ENCODE measurements at places on chromosomes 1 and 21.

DNA sequence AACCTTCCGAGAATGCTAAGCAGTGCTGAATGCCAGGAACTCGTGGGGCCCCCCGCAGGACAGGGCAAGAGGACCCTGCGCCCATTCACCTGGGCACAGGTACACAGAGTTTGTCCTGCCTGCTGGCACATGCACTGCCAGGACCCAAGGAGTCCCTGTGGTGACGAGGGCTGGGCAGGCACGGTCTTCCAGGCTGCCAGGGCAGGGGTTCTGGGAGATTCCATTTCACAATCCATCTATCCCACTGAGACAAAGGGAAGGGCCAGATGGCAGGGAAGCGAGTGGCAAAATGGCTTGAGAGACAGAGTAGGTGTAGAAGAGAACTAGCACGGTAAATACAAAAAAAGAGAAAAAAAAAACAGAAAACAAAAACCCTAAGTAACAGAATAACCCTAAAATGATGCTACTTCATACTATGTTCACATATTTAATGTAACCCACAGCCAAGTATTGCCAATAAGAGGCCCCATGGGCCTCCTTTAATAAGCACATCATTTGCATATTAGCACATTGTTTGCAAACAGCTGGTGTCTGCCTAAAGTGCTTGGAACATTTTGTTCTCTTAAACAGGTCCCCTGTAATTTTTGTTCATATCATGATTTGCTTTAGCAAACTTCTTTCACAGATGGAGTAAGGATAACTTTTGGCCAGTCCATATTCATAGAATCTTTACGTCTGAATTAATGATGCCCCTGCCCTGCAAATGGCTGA is 83.8 kb downstream of the STUM start:
- H3K27me3 ChIP-seq, result peaks cover 29% of the 10 kb centered on the region
- peaks cover 33% of the 10 kb centered on the region for H3K4me1 ChIP-seq
- peaks cover 59% of the 10 kb centered on the region for H3K36me3 ChIP-seq
- H3K4me3 ChIP-seq, result peak overlapping the region; percentile 37
- H3K27ac ChIP-seq, result no peak overlapping the region

DNA sequence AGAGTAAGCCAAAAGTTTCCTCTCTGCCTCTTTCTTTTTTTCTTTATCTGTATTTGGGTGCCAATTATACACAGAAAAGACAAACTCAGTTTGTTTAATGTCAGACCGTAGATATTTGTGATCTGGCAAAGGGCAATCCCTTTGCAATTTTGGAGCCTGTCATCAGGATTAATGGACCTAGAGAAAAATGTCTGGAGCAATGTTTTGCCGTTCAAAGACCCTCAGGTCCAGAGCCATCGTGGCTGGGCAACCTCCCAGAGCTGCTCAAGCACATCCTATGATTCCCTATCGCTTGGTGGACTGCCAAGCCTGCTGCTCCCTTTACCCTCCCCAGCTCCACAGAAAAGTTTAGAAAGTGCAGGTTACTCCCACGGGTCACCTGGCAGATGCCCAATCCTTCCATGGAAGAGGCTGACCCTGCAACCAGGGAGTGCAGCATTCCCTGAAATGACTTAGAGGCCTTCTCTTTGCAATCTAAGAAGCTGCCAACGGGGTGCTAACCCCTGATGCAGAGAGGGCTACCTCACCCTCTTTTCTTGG is 112.5 kb upstream of the NGF start:
- no peak overlapping the region for H3K4me3 ChIP-seq
- H3K27me3 ChIP-seq, result no peaks in the 10 kb centered on the region
- H3K36me3 ChIP-seq, result no peaks in the 10 kb centered on the region
- no peak for DNase-seq

GRCh38 chr1:66331658-66332547 is 202.1 kb upstream of the SGIP1 start:
- H3K27ac ChIP-seq, result peak overlapping the region; percentile 98
- H3K27me3 ChIP-seq, result peaks cover 4% of the 10 kb centered on the region
- H3K36me3 ChIP-seq, result peaks cover 8% of the 10 kb centered on the region
- peak; percentile 77 for DNase-seq

GRCh38 chr1:91190996-91191395 is 169.2 kb upstream of the ZNF644 start:
- DNase-seq, result no peak
- no peak overlapping the region for H3K4me3 ChIP-seq
- H3K27me3 ChIP-seq, result peaks cover 2% of the 10 kb centered on the region
- peaks cover 3% of the 10 kb centered on the region for H3K4me1 ChIP-seq
- H3K27ac ChIP-seq, result no peak overlapping the region

- H3K27me3 ChIP-seq, result no peaks in the 10 kb centered on the region
- H3K4me1 ChIP-seq, result peaks cover 13% of the 10 kb centered on the region
- no peak overlapping the region for H3K27ac ChIP-seq
- no peaks in the 10 kb centered on the region for H3K36me3 ChIP-seq
Observed at GRCh38 chr1:210702506-210702905, 373.8 kb downstream of the HHAT start.

DNA sequence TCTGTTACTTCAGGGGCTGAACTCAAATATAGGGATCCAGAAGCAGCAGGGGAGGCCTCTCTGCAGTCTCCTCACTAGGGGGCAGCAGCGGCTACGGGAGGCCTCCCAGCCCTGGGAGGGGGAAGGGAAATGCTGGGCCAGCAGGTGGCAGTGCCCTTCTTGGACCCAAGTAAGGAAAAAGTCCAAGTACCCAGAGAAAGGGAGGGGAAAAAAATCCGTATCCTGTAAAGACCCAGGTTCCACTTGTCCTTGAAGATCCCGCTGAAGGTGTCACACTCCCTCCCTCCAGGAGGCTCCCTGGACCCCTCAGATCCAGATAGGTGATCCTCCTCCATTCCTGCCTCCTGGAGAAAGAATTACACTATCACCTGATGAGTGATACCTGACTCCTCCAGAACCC is 14.1 kb upstream of the NUAK2 start:
- no peaks in the 10 kb centered on the region for H3K4me1 ChIP-seq
- H3K36me3 ChIP-seq, result no peaks in the 10 kb centered on the region
- H3K27me3 ChIP-seq, result peaks cover 9% of the 10 kb centered on the region
- H3K27ac ChIP-seq, result no peak overlapping the region

DNA sequence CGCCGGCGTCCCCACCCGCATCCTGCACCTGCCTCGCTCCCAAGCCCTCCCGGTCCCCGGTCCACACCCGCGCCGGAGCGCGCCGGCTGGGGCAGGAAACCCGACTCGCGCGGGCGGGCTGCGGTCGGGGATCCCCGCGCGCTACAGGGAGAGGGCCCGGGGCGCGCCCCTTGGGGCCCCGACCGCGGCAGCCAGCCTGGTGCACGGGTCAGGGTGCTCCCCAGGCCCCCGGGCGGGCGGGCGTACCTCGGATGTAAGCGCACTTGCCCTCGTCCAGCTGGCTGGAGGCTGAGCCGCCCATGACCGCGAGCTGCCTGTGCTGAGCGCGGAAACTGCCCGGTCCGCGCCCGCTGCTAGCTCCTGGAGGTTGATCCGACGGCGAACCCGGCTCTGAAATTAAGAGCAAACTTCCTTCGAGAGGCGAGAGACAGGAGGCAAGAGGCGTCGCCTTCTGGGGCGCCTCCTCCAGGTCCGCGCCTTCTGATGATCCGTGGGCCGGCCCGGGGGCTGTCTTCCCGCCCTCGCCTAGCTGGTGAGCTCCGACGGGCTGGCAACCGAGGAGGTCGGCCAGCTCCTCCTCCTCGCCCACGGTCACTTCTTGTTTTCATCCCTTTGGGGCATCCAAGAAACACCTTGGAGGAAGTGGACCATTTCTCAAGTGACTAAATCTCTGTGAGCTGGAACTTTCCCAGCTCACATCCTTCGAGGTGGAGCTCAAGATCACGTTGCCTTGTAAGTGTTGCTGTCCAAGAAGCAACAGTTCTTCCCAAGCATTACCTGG is at the start of gene NIBAN1:
Gene NIBAN1 (minus strand): TSS at position 453 of the 781 bp plus-strand sequence. CDS start 152 bp downstream, at position 301.
- peaks cover 5% of the 10 kb centered on the region for H3K36me3 ChIP-seq
- H3K4me3 ChIP-seq, result peak within 1 kb of the TSS; percentile 92
- peaks cover 5% of the 10 kb centered on the region for H3K27me3 ChIP-seq
- H3K4me1 ChIP-seq, result peaks cover 6% of the 10 kb centered on the region
- peak; percentile 33 for DNase-seq
- peak within 1 kb of the TSS; percentile 13 for H3K27ac ChIP-seq

DNA sequence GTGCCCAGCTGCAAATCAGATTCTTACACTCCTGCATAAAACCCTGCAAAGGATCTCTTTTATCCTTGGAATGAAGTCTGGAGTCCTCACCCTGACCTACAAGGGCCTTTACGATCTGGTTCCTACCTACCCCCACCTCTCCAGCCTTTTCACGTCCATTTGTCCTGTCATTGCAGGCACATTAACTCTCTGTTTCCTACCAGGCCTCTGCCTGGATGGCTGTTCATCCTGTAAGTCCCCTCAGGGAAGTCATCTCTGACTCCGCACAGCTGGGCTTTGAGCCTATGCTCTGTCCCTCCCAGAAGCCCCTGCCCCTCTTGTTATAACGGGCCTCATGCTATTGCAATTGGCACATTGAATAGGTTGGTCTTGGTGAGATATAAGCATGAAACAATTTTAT is 96.8 kb upstream of the USP24 start:
- peaks cover 7% of the 10 kb centered on the region for H3K4me1 ChIP-seq
- no peak overlapping the region for H3K4me3 ChIP-seq
- H3K27ac ChIP-seq, result no peak overlapping the region
- DNase-seq, result no peak

GRCh38 chr1:35377555-35377954 is 109.0 kb downstream of the ZMYM4 start:
- H3K27me3 ChIP-seq, result peaks cover 2% of the 10 kb centered on the region
- no peak for DNase-seq
- no peak overlapping the region for H3K27ac ChIP-seq

GRCh38 chr1:9275567-9276034 is 17.1 kb upstream of the SPSB1 start:
- no peak overlapping the region for H3K27ac ChIP-seq
- peaks cover 10% of the 10 kb centered on the region for H3K27me3 ChIP-seq
- no peaks in the 10 kb centered on the region for H3K36me3 ChIP-seq

DNA sequence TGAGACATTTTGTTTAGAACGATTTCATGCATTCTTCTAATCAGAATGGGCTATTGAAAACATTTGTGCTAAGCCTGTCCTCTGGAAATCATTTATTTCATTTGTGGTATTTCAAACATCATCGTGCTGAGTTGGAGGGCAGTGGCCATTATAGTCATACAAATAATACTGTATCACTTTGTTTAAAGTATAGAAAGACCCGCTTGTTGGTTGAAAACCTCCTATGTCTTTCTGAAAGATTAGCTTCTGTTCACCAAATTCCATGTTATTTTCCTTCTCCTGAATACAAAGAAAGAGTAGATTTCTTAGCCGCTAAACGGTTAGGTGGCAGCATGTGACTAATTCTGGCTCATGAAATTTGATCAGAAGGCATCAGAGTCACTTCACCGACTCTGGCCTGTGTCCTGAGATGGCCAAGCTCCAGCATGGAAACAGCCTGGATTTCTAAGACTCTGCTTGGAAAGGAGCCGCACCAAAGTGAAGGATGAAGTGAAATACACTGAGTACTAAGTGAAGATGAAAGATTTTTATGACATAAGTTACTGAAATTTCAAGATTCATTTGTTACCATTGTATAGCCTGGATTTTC is 355.1 kb downstream of the USP25 start:
- no peak overlapping the region for H3K27ac ChIP-seq
- DNase-seq, result no peak
- no peak overlapping the region for H3K4me3 ChIP-seq
- no peaks in the 10 kb centered on the region for H3K36me3 ChIP-seq
- H3K4me1 ChIP-seq, result peaks cover 3% of the 10 kb centered on the region
- H3K27me3 ChIP-seq, result no peaks in the 10 kb centered on the region

- no peaks in the 10 kb centered on the region for H3K36me3 ChIP-seq
- peaks cover 10% of the 10 kb centered on the region for H3K4me1 ChIP-seq
- DNase-seq, result peak; percentile 43
- H3K27ac ChIP-seq, result peak overlapping the region; percentile 93
- H3K27me3 ChIP-seq, result no peaks in the 10 kb centered on the region
Observed at GRCh38 chr1:171898941-171899340, 57.6 kb downstream of the DNM3 start.

- peaks cover 17% of the 10 kb centered on the region for H3K4me1 ChIP-seq
- no peak overlapping the region for H3K27ac ChIP-seq
- H3K4me3 ChIP-seq, result no peak overlapping the region
- H3K27me3 ChIP-seq, result no peaks in the 10 kb centered on the region
- DNase-seq, result no peak
- H3K36me3 ChIP-seq, result no peaks in the 10 kb centered on the region
Observed at GRCh38 chr1:64549464-64550239, 79.7 kb downstream of the CACHD1 start.

DNA sequence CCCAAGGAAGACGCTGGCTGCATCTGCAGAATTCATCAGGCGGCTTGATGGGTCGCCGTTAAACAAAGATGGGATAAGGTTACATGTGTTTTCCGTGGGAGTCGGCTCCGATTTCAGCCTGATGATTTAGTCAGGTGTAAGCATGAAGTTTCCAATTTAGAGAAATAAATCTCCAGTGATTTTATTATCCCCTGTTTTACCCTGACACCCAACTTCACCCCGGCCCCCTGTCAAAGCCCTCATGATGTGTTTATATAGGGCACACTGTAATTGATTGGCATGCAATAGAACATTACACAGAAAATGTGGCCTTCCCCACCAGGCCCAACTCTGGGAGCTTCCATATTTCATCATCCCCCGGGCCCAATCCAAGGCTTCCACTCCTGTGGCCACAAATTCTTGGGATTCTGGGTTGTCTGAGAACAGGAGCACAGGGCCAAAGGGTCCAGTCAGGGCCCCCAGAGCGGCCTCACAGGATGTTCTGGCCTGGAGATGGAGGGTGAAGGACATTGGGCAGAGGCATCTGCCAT is 72.5 kb downstream of the FOXD2 start:
- H3K27me3 ChIP-seq, result peaks cover 9% of the 10 kb centered on the region
- no peak overlapping the region for H3K4me3 ChIP-seq
- no peak overlapping the region for H3K27ac ChIP-seq

GRCh38 chr21:45439901-45440461 is 35.0 kb downstream of the COL18A1 start:
- no peaks in the 10 kb centered on the region for H3K36me3 ChIP-seq
- peaks cover 7% of the 10 kb centered on the region for H3K4me1 ChIP-seq
- H3K4me3 ChIP-seq, result no peak overlapping the region
- H3K27me3 ChIP-seq, result peaks cover 2% of the 10 kb centered on the region

DNA sequence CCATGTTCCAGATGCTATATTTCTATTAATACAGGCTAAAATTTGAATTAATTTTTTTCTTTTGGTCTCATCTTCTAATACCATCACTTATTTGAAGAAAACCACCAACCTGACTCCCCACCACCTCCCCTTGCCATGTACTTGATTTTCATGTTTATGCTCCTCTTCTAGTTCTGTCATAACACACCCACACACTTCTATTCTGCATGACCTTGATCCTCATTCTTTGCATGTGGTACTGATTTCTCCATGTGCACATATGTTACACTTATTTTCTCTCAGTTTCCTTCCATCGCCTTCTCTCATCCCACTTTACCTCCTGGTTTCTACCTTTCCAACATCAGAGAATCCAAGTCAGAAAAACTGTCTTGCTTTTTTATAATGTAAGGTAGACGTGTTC is 78.9 kb upstream of the ARID1A start:
- H3K4me1 ChIP-seq, result peaks cover 27% of the 10 kb centered on the region
- no peak for DNase-seq
- peaks cover 4% of the 10 kb centered on the region for H3K27me3 ChIP-seq
- H3K4me3 ChIP-seq, result no peak overlapping the region
- H3K27ac ChIP-seq, result peak overlapping the region; percentile 17
- no peaks in the 10 kb centered on the region for H3K36me3 ChIP-seq

All from endothelial cell (in vitro differentiated cells).